ENCODE measurements at places on chromosomes 3 and 15.
A peak's percentile ranks its signal among the peaks of the same experiment; 100 is the strongest.

- DNase-seq: peak; percentile 2
Measured at GRCh38 chr3:193016437-193016901, 98.8 kb upstream of the MB21D2 start.

DNA sequence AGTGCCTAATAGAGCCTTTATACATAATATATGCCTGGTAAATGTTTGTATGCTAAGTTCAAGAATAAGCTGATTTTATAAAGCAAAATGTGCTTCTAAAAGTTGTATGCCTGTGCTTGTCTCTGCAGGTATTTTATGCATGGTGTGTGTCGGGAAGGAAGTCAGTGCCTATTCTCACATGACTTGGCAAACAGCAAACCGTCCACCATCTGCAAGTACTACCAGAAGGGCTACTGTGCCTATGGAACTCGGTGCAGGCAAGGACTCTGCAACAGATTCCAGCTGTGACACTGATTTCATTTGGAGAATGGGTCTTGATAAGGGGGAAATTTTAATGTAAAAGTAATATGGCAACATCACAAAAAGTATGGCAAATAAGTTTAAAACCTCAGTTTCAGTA, 11.9 kb downstream of the MKRN2 start:
- DNase-seq: no peak

DNA sequence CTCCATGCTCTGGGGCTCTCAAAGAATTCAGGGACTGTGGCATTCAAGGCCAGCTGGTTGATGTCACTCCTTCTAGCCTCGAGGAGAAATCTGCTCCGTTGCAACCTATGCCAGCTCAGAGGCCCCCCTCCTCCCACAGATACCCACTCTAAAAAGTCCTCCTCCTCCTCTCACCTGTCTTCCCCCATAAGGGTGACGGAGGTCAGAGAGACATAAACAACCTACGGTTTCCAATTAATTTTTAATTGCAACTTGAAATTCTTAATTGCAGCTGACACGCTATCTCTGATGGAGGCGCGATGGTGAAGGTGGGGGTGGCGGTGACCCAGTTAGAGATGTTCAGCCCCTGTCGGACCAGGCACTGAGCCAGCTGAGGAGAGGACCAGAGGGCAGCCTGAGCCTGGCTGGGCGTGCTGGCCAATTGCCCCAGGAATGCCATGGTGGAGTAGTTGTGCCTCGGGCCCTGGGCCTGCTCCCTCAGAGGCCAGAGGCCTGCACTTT, 43.2 kb upstream of the INSYN1 start:
- peak; percentile 13 for DNase-seq

- DNase-seq: no peak
Measured at GRCh38 chr3:188171682-188172467, 17.9 kb downstream of the LPP start.

GRCh38 chr15:100256970-100257650, 84.7 kb downstream of the ADAMTS17 start:
- DNase-seq: no peak

DNA sequence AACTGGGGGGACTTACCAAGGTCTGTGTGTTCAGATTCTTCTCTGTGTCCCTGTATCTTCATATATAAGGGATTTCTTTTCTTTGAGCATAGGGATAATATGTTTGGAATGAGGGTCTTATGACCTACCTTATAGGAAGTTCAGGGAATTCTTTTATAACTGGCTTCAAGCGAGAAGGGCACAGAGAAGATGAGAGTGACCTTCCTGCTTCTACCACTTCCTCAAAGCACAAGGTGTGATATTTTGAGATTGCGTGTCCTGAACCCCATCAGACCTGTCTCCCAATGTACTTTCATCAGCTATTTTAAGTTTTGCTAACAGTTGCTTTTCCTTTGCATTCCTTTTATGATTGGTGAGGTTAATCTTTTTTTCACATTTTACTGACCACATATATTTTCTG, 3.1 kb upstream of the PSMD6 start:
- DNase-seq: no peak

DNA sequence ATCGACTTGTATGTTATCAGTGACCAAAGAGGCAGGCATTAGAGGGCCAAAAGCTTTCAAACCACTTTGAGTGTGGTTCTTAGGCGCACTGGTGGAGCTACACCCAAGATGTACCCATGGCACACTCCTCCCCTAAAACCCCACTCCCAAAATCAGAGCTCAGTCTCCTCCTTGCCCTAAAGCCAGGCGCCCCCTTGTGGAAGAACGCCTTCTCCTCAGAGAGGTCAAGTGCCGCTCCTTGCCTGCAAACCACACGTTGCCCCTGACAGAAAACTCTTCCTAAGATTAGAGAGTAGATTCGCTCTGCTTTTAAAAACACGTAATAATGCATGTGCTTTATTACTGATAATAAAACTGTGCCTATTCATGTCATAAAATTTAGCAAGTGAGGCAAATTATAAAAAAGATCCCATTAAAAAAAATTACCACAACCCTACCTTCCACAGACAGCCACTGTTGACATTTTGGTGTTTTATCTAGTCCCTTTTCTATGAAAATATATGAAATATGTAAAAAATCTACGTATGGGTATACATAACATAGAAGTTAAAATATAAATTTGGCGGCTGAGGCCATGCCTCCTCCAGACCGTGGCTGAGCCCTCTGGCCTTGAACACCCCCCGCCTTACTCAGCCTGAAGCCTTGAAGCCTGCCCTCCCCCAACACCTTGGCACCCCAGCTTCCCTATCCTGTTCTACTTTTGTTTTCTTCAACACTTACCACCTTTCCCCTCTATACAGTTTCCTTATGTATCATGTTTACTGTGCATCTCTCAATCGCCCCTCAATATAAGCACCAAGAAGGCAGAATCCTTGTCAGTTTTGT, 33.5 kb downstream of the BCL2L10 start:
- DNase-seq: peak; percentile 35

All from renal cortical epithelial cell (primary cell).